GM20000 (cell line): ENCODE measurements at places on chromosomes 11 and 22.

- no peak for DNase-seq
Measured at GRCh38 chr11:16456366-16456765, 100.0 kb upstream of the SOX6 start.

DNA sequence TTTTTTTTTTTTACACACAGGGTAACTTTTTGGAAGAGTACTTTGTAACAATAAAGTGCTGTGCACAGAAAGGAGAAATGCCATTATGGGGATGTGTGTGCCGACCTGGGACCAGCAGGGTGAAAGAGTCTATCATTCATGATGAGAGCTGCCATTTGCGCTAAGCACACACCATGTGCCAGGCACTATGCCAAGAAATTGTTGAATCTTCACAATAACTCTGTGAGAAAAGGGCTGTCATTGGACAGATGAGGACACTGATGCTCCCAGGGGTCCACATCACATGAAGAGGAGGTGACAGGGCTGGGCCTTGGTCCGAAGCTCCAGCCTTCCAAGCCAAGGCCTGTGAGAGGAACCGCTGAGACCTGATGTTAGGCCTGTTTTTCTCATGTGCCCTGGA, 5.6 kb downstream of the DUSP18 start:
- DNase-seq = no peak

- DNase-seq = no peak
Measured at GRCh38 chr11:121936370-121936769, 179.6 kb downstream of the BLID start.

DNA sequence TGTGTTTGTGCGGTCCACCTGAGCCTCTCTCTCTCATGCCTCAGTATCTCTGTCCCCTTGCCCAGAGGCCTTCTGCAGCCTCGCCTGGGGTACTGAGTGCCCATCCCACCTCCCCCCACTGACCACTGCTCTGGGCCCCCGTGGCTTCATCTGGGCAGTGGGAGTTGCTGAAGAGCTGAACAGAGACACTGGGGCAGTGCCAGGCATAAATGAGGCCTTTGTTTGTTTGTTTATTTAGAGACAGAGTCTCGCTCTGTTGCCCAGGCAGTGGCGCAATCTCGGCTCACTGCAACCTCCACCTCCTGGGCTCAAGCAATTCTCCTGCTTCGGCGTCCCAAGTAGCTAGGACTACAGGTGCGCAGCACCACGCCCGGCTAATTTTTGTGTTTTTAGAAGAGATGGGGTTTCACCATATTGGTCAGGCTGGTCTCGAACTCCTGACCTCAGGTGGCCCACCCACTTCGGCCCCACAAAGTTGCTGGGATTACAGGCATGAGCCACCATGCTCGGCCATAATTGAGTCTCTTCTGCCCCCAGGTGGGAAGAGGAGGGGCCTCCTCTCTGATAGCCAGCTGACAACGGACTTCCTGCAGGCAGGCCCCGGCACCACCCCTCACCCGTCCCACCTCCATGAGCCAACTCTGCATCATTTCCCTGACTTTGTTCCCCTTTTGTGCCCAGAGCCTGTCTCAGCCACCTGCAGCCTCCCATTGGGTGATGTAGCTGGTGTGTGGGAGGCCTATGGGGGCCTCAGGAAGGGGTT, 9.3 kb downstream of the CRYBB3 start:
- DNase-seq = no peak

DNA sequence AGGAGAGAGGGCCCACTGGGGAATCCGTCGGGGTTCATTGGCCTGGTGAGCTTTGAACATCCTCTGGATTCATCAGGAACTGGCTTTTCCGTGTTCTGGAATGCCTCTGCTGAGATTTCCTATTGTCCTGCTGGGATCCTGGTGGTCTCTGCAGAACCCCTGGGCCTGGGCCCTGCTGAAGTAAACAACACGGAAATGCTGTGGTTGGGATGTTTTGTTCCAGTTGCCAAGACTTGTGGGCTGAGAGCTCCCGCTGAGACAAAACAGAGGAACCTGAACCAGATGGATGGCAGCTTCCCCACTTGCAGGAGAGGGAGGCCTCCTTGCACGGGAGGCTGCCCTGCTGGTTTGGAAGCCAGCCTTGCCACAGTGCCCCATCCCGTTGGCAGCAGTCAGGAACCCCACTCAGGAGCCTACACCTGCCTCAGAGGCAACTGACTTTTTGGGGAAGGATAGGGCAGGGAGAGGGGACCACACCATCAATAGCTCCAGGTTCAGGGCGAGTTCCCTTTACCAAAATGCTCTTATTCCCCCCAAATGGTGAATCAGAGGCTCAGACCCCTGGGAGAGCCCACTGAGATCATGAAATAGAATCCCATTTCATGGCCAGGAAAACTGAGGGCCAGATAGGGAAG, 60.7 kb downstream of the LRRC32 start:
- no peak for DNase-seq

DNA sequence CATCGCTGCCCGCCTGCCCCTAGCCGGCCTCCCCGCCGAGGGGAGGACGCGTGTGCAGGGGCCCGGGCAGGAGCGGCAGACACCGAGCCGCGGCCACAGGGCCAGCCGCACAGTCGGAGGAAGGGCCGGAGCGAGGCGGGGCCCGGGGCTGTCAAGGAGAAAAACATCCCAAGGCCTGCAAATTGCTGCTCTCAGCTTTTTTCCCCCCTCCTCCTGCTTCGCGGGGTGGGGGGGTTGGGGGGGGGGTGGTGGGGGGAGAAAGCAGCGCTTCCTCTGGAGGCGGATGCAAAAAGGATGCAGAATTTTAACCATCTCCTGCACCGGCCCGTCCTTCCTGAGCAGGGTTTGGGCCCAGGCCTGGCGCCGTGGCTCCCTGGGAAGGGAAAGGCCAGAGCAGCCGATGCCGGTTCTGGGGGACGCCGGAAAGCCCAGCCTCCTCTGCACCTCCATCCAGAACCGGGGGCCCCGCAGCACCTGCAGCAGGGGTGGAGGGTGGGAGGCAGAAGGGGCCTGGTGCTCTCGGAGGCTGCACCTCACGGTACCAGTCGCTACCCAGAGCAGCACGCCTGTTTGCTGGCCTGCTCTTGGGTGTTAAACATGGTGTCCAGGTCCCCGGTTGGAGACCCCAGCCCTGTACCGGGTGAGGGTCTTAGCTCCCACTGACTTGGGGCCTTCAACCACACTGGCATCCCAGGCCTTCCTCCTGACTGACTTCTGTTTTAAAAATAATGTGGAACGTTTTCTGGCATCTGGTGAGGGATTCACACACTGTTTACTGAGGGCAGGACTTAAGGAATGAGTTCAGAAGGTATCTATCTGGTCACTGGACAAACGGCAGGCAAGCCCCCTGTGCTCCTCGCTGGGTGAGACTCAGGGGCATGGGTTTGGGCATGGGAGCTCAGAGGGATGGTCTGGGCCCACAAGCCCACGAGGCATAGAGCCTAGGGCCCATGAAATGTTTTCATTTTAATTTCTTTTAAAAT, 77.4 kb upstream of the WNT7B start:
- peak; percentile 66 for DNase-seq

GRCh38 chr11:61173456-61173855, 12.2 kb upstream of the VPS37C start:
- peak; percentile 20 for DNase-seq

DNA sequence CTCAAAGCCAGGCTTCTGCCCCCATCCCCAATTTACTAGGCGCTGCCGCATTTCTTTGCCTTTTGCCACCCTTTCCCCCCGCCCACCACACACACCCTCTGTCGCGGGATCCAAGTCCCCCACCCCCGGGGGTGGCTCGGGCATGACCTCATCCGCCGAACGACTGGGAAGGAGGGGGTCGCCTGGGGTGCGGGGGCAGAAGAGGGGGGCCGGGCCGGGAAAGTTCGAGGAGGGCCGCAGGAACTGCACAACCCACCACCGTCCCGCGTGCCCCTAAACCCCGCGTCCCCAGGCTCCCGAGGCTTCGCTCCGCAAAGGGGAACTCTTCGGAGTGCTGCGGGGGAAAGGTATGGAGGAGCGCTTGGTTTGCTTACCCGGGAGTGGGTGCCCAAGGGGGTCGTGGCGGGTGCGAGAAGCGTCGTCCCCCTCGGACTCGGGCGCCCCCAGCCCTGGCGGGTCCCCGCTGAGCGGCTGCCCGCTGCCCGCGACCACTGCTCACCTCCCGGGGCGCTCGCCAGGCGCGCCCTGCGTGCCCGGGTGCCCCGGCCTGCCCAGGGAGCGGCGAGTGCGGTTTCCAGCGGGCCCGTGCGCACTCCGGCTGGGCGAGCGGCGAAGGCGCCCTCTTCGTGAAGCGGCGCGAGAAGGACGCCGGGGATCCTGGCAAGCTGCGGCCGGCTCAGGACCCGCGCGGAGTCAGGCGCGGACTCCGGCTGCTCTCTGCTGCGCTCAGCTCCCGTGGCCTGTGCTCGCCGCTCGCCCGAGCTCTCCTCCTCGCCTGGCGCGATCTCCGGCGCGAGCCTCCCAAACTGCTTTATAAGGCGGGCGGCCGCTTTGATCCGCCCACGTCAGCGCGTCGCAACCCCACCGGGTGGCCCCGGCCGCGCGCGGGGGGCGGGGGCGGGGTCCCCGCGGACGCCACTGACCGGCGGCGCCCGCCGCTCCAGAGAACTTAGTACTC, 4.0 kb upstream of the WNT11 start:
- peak; percentile 63 for DNase-seq

- DNase-seq = no peak
Measured at GRCh38 chr22:50080077-50080465, 5.2 kb downstream of the MLC1 start.

DNA sequence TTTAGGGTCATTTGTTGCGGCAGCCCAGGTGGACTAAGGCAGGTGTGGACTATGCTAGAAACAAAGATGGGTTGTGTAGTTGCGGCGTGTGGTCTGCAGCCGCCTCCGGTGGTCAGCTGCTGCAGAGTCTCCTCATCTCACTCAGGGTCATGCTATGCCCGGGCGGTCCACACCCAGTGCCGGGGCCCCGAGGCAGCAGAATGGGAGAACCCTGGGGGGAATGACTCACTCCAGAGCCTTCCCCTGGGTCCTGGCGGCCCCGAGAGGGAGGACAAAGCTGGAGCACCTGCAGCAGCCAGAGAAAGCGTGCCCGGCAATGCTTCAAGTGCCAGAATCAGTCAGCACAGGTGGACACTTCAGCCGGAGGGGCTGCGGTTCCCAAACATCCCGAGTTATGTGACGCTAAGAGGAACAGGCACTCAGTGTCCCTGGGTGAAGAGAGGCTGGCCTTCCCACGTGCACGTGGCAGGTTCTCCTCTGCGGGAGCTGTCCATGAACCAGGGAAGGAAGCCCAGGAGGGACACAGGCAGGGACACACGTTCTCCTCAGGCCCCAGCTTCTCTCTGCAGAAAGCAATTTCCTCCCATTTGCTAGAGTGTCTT, 289.6 kb upstream of the B3GAT1 start:
- DNase-seq = no peak

DNA sequence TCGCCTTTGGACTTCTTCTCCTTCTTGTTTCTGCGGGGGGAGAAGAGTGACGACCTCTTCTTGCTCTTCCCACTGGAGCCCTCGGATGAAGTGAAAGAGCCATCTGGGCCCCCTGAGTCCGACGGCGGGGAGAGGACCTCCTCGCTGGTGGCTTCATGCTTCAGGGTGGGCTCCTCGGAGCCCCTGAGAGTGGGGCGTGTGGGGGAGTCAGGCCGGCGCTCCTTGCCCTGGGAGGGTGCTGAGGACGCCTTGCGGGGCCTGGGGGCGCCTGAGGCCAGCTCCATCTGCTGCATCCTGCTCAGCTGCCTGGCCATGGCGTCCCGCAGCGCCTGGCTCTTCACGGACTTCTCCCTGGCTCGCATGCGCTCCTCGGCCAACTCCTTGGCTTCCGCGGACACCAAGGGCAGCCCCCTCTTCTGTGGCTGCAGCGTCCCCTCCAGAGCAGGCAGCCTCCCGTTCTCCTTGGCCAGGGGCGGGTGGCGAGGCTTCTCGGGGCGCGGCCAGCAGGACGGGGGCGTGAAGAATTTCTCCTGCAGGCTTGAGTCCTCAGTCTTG, 43.3 kb upstream of the BID start:
- no peak for DNase-seq
